ENCODE measurements at places on chromosomes 7 and 10.

GRCh38 chr10:103166523-103166922 lies 26.5 kb downstream of the NT5C2 start:
- no peak for DNase-seq

DNA sequence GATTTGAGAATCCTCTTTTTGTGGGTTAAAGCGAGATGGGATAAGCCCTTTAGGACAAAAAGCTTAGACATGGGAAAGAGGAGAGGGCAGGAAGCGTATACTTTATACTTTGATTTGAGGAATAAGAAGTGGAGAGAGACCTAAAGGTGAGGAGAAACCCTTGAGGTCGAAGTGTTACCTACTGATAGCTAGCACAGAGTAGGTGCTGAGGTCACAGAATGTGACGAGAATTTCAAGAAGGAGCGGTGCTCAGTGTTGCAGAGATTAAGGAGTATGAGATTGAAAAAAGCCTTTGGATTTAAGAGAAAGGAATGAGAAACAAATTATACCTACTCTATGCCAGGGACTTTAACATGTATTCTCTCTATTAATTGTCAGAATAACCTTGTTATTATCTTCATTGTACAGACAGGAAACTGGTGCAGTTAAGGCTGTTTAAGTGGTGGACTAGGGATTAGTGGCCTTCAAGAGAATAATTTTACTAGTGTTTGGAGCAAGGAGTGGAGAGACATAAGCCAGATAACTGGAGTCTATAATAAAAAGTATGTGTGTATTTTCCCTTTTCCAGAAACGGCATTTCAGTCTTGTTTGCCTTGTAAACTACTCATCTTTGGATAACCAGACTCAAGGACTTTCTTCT lies 8.8 kb downstream of the CAPZA2 start:
- no peak for DNase-seq

DNA sequence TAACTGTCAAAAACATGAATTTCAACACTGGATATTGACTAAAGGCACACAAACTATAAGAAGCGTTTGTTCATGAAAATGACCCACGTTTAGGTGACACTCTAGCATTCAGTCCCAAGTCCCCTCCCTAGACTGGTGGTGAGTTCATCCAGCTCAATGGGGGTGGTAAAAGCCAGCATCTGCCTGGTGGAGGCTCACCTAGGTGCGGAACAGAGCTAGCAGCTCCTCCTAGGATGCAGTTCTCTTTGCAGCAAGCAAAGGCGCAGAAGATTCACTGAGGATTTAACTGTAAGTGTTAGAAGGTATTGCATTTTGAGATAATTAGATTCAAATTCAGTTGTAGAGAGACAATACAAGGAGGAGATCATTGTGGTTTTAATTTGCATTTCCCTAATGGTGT lies 87.6 kb downstream of the VSTM2A start:
- DNase-seq, result no peak

DNA sequence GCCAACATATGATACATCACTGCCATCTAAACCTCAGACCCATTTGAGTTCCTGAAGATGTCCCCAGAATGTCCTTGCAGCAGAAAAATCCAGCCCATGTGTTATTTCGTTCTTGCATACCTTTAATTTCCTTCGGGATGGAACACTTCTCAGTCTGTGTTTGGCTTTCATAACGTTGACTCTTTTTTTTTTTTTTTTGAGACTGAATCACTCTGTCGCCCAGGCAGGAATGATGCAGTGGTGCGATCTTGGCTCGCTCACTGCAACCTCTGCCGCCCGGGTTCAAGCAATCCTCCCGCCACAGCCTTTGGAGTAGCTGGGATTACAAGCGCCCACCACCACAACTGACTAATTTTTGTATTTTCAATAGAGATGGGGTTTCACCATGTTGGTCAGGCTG lies 148.8 kb upstream of the TNRC18 start:
- no peak for DNase-seq

- no peak for DNase-seq
Observed at GRCh38 chr10:95121904-95122303, 52.6 kb upstream of the CYP2C8 start.

GRCh38 chr7:132806834-132807233 lies 230.6 kb upstream of the PLXNA4 start:
- DNase-seq, result no peak

GRCh38 chr10:58404001-58404400 lies 18.8 kb downstream of the TFAM start:
- no peak for DNase-seq

DNA sequence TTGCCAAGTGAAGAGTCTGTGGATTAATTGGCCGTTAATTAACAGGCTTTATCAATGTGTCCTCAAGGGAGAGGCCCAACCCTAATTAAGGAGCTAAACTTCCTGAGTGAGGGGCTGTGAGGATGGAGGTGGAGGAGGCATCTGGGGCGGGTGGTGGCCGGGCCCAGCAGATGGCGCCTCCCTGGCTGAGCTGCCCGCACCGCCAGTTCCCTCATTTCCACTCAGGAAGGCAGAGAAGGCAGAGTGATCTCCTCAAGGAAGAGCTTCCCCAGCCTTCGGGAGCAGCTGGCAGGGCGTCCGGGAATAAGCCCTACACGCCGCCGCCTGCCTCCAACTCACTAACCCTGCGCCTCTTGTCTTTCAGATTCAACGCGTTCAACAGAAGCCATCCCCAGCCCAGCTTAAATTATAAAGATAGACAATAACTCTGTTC lies 112.2 kb downstream of the CYTH3 start:
- DNase-seq, result no peak

GRCh38 chr7:46143949-46144917 lies 223.2 kb upstream of the IGFBP3 start:
- DNase-seq, result no peak

- DNase-seq, result no peak
Observed at GRCh38 chr7:142355328-142355727, 97.5 kb upstream of the PRSS58 start.

- no peak for DNase-seq
Observed at GRCh38 chr7:1787681-1788235, 117.7 kb downstream of the ELFN1 start.

DNA sequence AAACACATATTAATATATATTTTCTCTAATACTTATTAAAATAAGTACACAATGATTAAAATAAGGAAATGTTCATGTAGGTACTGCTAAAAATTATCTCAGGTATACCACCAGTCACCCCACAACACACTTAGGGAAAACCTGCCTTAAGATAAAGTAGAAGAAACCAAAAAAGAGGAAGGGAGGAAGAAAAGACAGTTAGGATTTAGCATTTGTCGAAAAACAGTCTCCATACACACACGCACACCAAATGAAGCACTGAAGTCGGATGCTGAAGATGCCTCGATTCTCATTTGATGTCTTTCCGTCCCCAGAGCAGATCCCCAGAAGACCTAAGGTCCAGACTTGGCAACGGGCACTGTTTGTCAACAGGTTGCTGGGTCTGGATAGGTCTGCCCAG lies 30.0 kb upstream of the ARID5B start:
- no peak for DNase-seq

DNA sequence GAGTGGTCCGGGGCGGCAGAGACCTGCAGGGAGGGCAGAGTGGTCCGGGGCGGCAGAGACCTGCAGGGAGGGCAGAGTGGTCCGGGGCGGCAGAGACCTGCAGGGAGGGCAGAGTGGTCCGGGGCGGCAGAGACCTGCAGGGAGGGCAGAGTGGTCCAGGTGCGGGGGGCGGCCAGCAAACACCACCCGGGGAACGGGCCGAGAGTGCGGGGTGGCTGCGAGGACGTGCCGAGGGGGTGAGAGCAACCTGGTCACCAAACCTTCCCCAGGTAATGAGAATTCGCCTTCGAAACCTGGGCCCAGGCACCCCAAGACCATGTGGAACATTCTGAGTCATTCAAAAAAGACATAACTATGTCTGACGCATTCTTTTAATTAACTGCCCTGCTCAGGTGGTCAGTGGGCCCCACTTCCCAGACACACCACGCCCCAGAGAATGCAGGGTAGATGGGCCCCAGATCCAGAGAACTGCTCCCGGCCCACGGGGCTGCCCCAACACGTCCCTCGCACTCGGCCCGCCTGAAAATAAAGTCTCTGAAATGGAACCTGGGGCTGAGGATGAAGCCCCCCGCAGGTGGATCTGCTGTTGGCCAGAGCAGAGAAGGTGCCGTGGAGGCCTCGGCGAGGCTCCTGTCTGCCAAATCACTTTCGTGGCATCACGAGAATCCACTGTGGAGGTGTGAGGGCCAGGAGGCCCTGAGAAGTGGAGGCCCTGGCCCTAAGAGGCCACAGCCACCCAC lies 12.5 kb upstream of the GPR146 start:
- no peak for DNase-seq

GRCh38 chr7:33079763-33080690 lies 17.5 kb upstream of the NT5C3A start:
- no peak for DNase-seq

DNA sequence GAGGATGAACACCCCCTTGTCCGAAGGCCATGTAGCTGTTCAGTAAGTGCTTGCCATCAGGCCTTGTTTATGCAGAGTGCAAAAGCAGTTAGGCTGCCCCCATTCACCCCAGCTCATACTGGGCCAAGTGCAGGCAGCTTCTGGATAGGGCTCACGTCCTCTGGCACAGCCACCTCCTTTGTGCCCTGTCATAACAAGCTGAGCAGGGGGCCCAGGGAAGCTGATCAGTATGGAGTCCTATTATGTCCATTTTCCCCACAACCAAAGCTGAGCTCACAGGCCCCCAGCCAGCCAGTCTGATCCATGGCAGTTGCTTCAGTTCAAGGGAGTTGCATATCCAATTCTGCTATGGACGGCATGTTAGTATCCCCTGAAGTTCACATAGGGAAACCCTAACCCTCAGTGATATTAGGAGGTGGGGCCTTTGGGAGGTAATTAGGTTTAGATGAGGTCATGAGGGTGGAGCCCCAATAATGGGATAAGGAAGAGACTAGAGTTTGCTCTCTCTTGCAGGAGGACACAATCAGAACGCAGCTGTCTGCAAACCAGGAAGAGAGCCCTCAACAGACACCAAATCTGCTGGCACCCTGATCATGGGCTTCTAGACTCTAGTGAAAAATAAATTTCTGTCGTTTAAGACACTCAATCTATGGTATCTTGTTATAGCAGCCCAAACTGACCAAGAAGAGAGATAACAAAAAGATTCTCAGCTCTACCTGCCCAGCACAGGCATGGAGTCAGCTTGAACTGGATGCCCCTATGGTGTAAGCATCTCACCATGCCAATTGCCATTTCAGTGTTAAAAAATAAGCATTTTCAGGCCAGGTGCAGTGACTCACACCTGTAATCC lies 155.9 kb downstream of the FGFR2 start:
- DNase-seq, result no peak

DNA sequence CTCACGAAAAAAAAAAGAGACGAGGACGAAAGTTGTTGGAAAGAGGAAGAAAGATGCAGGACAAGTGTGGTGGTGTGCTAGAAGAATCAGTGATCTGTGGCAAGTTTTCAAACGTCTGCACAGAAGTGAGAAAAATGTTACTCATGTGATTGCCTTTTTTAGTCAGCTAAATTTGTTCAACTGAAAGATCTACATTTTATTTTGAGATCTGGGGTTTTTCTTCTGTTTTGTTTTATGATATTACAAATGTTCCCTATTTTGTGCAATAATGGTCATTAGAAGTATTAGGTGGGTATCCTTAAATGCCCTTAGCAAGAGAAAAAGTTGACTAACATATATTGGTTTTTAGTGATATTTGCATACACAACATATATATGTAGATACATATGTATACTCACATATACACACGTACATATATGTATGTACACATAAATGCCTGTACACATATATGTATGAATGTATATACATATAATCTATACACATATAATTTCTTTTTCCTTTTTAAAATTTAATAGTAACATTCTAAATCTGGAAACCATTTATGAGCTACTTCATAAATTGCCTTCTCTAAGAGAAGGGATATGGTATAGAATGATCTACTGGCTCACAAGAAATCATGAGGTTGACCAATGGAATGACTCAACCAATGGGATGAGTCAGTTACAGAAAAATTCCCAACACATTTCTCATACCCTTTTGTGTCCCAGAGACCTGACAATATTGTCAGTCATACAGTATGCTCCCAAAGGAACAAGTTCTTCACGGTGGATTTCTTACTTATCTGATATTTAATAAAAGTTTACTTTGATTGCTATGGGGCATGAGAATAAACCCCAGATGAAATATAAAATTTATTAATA lies 38.4 kb downstream of the SLC39A12 start:
- DNase-seq, result no peak

All from CD4-positive, alpha-beta T cell treated with Interleukin-15 for 1 hour (primary cell).